Stimulated activated memory B cell treated with anti-CD40 and anti-IgM and Interleukin-4, amounts not matched to agents 10 μg/mL and 1 μg/mL and 100 μg/mL, for 72 hours (primary cell): ENCODE measurements at places on chromosomes 12 and 14.

- ATAC-seq = no peak
Measured at GRCh38 chr14:23776296-23776695, 140.1 kb downstream of the DHRS2 start.

GRCh38 chr12:71691504-71692129 is 5.7 kb downstream of the TMEM19 start:
- no peak for ATAC-seq

DNA sequence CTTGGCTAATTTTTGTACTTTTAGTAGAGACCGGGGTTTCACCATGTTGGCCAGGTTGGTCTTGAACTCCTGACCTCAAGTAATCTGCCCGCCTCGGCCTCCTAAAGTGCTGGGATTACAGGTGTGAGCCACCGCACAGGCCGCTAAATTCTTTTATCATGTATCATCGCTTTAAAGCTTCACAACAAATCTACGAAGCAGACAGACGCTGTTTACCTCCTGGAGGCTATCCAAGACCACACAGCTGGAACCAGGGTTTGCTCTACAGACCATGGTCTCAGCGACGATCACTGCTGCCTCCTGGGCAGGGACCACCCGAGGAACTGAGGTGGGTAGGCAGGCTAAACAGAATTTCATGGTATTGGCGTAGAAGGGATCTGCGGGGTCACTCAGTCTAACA is 27.2 kb downstream of the KRT80 start:
- ATAC-seq = no peak

DNA sequence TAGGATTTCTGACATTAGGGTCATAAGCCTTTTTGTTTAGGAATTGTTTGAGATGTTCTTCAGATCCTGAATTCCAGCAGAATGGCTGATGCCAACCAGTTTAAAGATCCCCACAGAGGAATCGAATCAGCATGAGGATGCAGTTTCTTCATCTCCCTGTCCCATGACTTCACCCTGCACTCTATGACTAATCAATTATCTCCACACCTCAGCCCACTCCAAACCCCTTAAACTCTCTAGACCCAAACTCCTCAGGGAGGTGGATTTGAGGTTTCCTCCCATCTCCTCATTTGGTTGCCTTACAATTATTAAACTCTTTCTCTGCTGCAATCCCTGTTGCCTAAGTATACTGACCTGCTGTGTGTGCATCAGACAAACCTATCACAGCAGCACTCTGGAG is 86.5 kb upstream of the CRY1 start:
- ATAC-seq = no peak

DNA sequence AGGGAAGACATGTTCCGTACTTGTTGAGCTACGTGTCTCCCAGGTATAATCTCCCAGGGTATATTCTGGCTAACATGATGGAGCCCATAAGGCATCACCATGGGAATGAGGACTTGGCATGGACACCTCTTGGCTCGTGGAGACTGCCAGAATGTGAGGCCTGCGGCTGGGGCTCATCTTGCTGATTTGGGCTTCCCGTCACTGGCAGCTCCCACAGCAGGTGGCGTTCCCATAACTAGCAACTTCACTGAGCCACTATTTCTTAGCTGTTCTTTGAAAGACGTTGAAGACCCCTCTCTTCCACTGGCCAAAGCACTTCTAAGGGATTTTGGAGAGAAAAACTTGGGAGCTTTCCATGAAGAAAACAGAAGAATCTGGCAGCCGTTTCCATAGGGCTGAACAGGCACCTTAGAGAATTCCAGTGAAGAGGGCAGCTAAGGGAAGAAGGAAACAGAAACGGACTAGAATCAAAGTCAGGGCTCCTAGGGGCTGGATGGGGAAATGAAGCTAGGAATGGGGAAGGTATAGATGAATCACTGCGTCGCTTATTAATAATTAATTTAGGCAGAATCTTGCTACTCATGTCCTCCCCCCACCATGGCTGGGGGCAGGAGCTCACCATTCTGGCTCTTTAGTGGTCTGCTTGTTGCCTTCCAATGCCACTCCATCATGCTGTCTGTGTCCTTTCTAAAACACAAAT is 39.7 kb upstream of the FOS start:
- ATAC-seq = no peak

- no peak for ATAC-seq
Measured at GRCh38 chr12:62689042-62689839, 222.6 kb downstream of the MON2 start.

DNA sequence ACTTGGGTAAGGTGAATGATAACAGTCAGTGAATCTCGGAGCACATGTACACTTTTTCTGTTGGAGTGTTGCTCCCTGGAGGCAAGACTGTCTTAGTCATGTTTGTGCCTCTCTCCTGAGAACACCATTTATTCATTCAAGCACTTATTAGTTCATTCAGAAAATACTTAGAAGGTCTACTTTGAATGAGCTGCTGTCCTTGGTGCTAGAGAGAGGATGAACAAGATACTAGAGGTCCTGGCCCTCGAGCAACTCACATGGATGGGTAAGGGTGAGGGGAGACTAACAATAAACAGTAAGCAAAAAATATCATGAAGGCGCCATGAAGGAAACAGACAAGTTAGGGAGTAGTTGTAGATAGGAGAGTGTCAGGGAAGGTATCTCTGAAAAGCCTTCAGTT is 17.1 kb upstream of the SAMD4A start:
- no peak for ATAC-seq

- peak; percentile 76 for ATAC-seq
Measured at GRCh38 chr12:90280564-90281058, 572.0 kb upstream of the ATP2B1 start.

- no peak for ATAC-seq
Measured at GRCh38 chr12:49537231-49537751, 1.5 kb upstream of the KCNH3 start.

DNA sequence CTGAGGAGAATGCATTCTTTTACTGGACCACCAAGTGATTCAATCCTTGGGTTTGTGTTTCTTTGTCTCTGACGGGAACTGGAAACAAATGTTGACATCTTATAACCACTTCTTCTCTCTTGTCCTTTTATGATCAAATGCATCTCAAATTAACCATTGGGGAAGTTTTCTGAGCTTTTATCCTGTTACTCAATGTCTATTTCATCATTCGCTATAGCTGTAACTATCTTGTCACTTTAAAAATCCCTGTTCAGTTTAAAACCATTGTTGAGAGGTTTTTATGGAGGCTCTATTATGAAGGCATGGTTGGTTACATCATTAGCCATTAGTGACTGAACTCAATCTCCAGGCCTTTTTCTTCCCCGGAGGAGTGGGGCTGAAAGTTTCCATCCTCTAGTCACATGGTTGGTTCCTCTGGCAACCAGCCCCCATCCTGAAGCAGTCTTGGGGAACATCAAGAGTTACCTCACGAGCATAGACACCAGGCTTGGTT is 2.7 kb upstream of the CLEC6A start:
- ATAC-seq = no peak

DNA sequence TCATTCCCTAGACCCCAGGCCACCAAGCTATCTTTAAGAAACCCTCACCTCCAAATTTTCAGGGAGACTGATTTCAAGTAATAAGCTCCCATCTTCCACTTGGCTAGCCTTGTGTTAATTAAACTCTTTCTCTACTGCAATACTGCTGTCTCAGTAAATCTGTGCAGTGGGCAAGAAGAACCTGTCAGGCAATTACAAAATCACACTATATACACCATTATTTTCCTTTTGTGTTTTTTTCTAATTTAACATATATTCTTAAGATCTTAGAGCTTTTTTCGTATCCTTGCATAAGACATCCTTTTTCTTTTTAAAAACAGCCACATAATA is 7.7 kb upstream of the GOLGA5 start:
- no peak for ATAC-seq
